ENCODE measurements at places on chromosomes 11 and 22.
A peak's percentile ranks its signal among the peaks of the same experiment; 100 is the strongest.

GRCh38 chr22:38748487-38749136 lies 7.2 kb downstream of the SUN2 start:
- DNase-seq = no peak

DNA sequence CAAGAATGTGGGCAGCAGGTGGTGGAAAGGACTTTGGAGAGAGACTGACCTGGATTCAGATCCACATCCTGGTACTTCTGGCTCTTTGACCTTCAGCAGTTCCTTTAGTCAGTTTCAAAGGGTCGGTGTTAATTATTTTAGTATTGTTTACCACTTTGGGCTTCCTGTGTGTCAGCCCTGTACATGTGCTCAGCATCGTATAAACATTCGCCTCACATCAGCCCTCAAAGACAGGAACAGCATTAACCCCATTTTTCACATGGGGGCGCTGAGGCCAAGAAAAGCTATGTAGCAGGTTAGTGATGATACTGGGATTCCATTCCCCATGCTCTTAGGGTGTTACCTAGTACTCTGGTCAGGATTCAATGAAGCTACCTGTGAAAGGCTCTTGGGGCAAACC lies 72.1 kb upstream of the YWHAH start:
- DNase-seq = peak; percentile 26

DNA sequence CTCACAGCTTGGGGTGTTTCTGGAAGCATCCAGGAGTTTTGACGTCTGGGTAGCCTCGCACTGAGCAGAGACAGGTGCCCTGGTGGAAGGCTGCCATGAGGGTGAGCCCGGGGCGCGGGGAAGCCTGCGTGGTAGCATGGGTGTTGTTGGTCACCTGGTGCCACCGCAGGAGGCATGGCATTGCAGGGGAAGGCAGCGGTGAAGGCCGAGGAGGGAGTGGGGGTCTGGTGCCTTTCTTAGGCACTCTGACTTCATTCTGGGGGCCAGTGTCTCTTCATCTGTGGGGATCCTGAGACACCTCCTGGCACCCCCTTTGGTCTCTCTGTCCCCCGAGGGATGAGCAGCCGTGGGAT lies 271.2 kb downstream of the TBC1D22A start:
- no peak for DNase-seq

GRCh38 chr22:37641561-37641949 lies 2.1 kb downstream of the SH3BP1 start:
- DNase-seq = no peak

DNA sequence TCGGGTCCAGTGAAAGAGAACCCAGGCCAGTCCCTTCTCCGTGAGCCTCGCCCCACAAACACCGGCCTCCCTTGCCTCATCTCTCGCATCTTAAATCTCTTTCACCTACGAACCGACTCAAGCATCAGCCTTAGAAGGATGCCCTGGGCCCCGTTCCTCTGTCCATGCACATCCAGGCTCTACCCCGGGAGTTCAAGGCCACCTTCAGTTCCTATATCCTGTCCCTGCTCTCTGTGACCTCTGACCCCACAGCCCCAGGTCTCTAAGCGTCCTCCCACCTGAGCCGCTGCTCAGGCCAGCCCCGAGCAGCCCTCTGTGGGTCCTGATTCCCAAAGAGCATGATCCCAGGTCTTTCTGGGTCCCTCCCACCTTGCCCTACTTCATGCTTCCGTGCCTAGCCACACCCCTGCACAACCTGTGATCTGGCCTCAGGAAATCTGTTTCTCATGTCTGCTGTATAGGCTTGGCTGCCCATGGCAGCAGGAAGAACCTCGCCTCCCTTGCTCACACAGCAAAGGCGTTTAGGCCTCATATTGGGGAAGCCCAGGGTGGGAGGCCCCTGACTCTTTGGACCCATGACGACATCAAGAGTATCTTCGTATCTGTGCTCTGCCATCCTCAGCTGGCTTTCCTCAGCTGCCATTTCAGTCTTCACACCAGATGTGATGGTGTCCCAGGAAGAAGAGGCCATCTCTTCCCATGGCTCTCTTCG lies 77.5 kb upstream of the SEPTIN5 start:
- DNase-seq = no peak

GRCh38 chr11:35173011-35173511 lies 34.1 kb downstream of the CD44 start:
- no peak for DNase-seq

DNA sequence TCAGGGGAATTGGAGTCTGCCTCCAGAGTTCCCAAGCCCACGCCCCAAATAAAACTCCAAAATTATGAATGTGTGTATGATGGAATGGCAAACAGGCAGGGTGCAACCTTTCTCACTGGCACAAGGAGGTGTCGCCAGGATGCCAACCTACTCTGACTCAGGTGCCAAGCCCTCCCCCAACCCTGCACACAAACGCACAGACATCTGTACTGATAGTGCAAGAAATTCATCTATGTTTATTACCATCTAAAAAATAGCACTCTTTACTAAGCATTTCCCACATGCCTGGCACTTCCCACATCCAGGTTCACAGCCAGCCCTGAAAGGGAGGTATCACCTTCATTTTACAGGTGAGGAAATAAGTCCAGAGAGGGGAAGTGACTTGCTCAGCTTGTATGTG lies 1.2 kb downstream of the PLA2G3 start:
- no peak for DNase-seq

- DNase-seq = no peak
Measured at GRCh38 chr11:72305891-72306585, 62.1 kb upstream of the PHOX2A start.

- DNase-seq = peak; percentile 5
Measured at GRCh38 chr11:6695377-6695776, 12.2 kb upstream of the MRPL17 start.

GRCh38 chr11:75477614-75477935 lies 44.6 kb upstream of the KLHL35 start:
- no peak for DNase-seq

GRCh38 chr22:22936915-22937656 lies 49.5 kb downstream of the IGLL5 start:
- DNase-seq = no peak

GRCh38 chr11:117045196-117045595 lies 53.0 kb downstream of the SIK3 start:
- DNase-seq = no peak

- no peak for DNase-seq
Measured at GRCh38 chr11:23563591-23563990, 703.3 kb upstream of the CCDC179 start.

- no peak for DNase-seq
Measured at GRCh38 chr11:65334696-65335295, 1.1 kb downstream of the DPF2 start.

GRCh38 chr11:16832193-16832539 lies 93.7 kb downstream of the C11orf58 start:
- no peak for DNase-seq

DNA sequence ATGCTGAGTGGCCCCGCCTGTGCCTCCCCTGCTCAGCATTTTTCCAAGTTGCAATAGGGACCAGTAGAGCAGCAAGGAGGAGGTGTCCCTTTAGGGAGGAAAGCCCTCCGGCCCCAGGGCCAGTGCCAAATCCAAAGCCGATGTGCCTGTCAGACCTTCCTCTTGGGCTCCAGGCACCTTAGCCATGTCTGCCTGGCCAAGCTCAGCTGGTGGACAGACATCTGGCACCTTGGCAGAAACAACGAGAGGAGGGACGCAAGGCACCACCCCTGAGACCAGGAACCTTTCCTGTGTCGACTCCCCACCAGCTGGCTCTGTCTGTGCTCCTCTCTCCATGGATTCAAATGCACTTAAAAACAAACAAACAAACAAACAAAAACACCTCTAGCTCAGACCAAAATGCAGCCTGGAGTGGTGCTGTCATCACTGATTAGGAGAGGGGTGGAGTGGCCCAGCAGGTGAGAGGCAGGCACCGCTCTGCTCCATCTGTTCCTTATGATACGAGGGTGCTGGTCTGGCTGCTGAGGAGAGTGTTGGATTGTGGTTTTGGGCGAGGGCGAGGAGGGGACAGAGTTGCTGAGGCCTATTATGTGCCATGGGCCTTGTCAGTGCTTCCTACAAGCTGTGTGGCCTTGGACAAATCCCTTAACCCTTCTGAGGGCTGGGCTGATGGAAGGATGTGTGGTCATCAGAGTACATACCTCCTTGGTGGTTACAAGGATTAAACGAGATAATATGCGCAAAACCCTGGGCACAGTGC lies 46.2 kb downstream of the TP53I11 start:
- DNase-seq = no peak

- DNase-seq = no peak
Measured at GRCh38 chr22:32164075-32164860, 5.2 kb upstream of the C22orf42 start.

GRCh38 chr11:47797633-47798032 lies 30.5 kb upstream of the FNBP4 start:
- no peak for DNase-seq

DNA sequence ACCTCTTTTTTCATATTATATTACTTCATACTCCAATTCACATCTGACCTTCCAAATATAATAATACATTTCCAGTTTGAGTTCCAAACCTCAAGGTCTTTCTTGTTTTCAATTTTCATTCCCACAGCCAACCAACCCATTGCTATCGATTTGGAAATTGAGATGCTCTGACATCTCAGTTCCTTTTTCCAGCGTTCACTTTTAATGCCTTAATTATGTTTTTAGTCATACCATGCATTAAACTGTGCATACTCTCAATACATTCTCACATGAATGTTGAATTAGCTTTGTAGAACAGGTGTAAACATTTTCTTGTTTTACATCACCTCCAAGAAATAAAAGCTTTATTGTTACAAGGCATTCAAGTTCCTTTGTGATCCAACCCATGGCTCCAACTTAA lies 294.2 kb upstream of the ANO3 start:
- no peak for DNase-seq

- no peak for DNase-seq
Measured at GRCh38 chr11:37280200-37280599, 682.2 kb upstream of the RAG2 start.

DNA sequence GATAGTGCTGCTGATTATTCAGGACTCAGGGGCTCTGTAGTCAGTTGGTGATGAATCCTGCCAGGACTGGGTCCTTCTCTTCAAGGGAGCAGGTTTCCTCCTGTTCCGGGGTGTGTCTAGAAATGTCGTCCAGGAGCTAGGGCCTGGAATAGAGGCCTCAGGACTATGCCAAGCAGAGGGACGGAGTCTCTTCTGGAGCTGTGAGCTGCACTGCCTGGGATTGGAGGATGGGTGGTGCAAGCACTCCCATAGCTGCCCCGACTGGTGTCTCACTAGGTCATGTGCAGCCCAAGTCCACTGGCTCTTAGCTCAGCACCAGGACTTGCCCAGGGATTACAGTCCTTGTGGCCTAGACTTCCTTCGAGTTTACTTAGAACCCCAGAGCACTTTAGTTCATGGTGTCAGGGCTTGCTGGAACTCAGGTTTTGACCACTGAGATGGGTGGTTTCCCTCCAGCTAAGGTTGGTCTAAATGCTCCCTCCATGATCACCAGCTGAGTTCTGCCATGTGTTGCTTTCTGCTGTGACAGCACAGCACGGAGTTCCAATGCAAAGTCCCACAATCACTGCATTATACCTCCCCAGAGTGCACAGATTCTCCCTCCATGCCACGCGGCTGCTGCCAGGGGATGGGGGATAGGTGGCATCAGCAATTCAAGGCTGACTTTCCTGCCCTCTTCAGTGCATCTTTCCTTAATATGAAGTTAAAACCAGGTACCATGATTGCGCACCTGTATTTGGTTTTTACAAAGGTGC lies 42.6 kb upstream of the SHANK2 start:
- no peak for DNase-seq

- no peak for DNase-seq
Measured at GRCh38 chr22:16932577-16932976, 75.4 kb downstream of the GAB4 start.

DNA sequence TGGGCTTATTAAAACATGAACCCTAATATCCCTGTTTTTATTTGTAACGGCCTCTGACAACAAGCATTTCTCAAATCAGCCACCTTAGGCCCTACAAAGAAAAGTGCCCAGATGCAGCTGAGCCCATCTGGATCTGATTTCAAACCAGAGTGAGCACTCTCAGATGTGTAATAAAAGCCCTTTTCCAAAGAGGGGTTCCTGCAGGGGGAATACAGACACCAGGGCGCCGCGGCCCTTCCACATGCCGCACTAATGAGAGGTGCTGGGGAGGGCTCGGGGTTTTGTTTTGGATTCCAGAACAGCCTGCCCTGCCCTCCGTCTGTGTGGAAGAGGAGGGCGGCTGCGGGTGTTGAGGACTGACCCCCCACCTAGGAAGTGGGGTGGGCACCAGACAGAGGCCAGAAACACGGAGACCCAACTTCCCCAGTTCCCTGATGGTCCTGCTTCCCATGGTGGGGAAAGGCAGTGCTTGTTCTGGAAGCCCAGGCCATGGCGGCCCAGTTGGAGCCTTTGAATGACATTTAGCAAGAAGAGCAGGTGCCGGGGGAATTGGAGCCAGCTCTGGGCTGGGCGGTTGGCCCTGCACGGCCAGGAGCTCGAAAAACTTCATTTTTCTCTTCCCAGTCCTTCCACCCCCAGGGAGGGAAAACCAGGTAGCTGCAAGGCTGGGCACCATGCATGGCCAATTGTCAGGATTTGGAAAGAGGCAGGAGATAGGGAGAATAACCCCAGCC lies 63.7 kb downstream of the MACROD1 start:
- no peak for DNase-seq

- DNase-seq = no peak
Measured at GRCh38 chr11:64037027-64037634, 1.4 kb downstream of the FLRT1 start.

- no peak for DNase-seq
Measured at GRCh38 chr22:33404723-33405122, 346.5 kb upstream of the SYN3 start.

GRCh38 chr11:112320668-112321067 lies 60.0 kb upstream of the PLET1 start:
- no peak for DNase-seq

- DNase-seq = no peak
Measured at GRCh38 chr11:73201249-73201648, 16.8 kb upstream of the P2RY2 start.

DNA sequence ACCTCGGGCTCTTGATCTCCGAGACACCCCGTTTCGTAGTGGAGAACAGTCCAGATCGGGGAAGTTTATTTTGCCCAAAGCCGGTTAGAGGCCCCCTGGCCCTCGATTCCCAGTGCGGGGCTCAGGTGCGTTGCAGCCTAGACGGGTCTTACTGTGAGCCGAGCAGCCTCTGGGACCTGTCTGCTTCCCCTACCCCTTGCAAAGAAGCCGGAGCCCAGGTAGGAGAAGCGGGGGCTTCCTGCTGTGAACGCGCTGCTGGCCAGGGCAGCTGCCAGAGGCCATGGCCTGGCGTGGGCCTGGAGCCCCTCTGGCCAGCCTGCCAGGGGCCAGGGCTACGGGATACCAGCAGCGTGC lies 621 bp downstream of the TSPO start:
- DNase-seq = peak; percentile 15

DNA sequence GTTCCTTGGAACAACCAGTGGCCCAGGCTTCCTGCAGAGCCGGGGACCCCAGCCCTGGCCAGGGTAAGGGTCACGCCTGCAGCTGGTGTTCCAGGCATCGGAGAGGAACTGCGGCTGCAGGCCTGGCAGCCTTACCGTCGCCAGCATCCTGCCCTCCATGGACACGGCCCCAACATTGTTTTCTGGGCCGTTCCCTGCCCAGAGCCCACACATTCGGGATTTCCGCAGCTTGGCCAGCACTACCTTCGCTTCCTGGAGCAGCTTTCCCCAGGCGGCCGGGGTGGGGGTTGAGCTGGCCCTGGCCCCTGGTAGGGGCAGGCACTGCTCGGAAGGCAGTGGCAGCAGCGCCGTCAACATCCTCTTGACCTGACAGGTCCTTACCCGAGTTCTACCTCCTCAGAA lies 17.7 kb downstream of the TXN2 start:
- no peak for DNase-seq
